ENCODE measurements at places on chromosomes 1 and 21. TPM values are rescaled to one million over a fixed set of nuclear protein-coding genes. Genes with fewer than 3 reads are reported as not detected.

- DNase-seq, result no peak
Measured at GRCh38 chr1:80445033-80445432, 1355.7 kb upstream of the ADGRL2 start.

- no peak for DNase-seq
Measured at GRCh38 chr1:18635070-18635577, 4.5 kb downstream of the PAX7 start.

DNA sequence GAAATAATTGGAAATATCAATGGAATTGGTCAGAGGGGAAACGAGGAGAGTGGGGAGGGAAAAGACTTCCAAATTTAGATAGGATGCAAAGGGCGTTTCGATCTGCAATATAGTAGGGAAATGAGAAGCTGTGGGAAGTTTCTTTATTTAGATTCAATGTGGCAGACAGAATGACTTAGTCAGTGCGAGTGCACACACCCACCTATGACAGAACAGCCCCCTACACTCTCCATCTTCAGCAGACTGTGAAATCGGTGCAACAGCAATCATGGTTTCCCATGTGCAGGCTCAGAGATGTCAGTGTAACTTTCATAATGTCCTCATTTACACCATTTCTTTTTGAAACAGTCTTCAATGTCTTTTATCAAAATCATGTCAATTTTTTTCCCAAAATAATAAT is 46.0 kb downstream of the DIP2A start:
- no peak for DNase-seq

The KPRP gene
- total RNA-seq, result not detected

The MARK1 gene
- total RNA-seq, result 12.1 TPM

Measured in tibial nerve (tissue), 4 donors.